ENCODE measurements at places on chromosomes 7 and 10.

DNA sequence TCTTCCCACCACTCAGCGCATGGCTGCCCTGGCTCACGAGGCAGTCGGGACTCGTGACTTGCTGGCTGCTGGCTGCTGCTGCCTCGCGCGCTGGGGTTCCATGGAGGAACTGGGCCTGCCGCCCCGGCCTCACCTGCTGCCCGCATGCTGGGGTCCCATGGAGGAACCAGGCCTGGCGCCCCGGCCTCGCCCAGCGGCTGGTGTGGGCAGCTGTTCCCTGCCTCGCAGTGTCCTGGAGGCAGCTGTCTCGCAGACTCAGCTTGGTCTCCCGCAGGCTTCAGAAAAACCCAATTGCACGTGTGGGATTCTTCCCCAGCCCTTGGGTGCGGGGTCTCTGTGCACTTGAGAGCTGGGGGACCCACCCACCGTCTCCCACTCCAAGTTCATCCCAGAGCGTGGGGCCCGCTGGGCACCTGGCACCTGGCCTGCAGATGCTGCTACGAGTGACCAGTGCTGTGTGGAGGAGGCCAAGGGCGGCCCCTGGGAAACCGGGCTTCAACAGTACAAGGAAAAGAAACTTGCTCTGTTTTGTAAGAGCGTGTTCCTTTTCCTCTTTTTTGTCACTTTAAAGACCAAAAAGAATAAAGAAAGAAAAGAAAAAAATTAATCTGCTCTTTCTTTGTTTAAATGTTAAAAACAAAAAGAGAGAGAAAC, 20.4 kb downstream of the PWWP2B start:
- no peak for DNase-seq

DNA sequence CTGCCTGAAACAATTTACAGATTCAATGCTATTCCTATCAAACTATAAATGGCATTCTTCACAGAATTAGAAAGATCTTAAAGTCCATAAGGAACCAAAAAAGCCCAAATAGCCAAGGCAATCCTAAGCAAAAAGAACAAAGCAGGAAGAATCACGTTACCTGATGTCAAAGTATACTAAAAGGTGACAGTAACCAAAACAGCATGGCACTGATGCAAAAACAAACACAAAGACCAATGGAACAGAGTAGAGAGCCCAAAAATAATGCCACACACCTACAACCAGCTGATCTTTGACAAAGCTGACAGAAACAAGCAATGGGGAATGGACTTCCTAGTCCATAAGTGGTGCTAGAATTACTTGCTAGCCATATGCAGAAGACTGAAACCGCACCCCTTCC, 166.0 kb downstream of the KMT2E start:
- no peak for DNase-seq

DNA sequence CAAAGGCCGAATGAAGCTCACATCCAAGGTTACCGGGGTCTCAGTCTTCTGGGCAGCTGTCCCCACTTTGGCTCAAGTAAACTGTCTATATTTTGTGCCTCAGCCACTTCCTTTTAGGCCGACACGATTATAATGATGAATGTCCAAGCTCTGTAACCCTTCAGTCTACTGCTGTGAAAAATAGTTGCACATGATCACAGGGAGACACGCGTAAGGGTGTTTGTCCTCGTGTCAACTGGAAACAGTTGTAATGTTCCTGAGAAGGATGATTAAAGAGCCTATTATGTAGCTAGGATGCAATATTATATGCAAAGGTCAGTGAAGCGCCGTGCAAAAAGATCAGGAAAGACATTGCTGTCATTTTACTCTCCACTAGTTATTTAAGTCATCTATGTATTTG, 559.9 kb downstream of the SDK1 start:
- DNase-seq: no peak

DNA sequence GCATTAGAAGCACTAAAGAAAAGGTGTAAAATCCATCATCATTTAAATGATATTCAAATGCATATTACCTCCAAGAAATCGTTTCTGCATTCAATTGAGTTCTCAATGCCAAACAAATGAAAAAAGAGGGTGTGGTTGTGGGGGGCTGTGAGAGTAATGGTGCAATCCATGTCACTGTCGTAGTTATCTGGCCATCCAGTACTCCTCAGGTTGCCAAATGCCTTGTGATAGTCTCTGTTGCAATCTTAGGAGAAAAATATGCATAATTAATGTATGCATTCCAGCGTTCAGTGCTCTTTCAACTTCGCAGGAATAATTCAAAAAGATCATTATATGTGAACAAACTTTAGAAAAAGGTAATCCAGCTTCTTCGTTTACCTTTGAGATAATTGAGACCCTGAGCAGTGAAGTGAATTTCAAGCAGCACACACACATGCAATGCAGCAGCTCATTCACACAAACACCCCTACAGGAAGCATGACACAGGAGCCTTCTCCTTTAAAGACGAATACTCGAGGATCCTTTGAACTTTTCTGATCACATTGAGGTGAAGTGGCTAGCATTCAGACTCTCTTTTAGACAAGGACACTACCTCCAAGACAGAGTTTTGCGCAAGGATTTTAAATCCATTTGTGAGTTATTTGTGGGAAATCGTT, 73.4 kb downstream of the OR13A1 start:
- DNase-seq: no peak

GRCh38 chr10:22369434-22370072, 24.3 kb downstream of the SPAG6 start:
- no peak for DNase-seq

DNA sequence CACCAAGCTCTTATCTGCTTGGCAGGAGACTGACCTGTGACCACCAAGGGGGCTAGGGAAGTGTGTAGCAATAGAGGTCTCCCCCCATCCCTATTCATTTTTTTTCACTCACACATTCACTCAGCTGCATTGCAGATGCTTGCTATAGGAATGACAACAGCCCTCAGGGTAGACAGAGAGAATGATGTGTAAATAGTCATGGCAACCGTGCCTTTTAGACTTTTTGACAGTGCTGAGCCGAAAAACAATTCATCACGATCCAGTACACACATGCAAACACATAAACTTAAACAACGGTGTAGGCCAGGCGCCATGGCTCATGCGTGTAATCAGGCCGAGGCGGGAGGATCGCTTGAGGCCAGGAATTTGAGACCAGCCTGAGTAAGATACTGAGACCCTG, 7.6 kb upstream of the ELN start:
- no peak for DNase-seq

- no peak for DNase-seq
Observed at GRCh38 chr7:129870668-129871067, 82.1 kb downstream of the UBE2H start.

DNA sequence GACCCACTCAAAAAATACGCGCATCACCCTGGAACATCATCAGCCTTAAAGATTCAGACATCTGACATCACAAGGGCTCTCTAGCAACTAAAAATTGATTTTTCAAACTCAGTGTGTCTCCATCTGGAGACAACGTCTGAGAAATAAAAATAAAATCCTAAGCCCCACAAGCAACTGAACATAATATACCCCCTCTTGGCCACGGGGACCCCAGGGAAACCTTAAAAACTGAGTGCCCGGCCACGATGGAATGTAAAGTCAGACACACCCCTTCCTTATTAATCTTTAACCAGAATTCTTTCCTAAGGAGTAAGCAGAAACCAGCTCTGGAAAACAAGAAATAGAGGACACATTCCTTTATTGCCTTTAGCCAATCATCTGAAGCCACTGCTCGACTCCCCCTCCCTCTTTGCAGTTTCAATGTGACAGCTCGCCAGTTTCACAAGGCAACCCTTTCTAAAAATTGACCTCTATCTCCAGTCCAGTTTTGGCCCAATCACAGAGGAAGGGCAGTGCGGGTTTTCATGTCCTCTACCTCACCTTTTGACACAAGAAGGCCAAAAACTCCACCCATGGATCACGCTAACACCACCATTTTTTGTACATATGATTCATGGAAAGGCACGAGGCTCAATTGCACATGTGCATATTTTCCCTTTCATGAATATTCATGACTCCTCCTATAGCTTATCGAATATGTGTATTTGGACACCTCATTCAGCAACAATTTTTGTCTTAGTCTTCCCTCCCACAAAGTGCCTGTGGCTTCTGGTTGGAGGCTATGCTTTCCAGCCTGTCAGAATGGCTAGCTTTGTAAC, 24.2 kb downstream of the IFIT3 start:
- no peak for DNase-seq

- DNase-seq: no peak
Observed at GRCh38 chr10:29470355-29470705, 164.4 kb downstream of the SVIL start.

- DNase-seq: no peak
Observed at GRCh38 chr10:12846718-12847117, 154.8 kb downstream of the CCDC3 start.

GRCh38 chr10:69716711-69717560, 84.8 kb upstream of the COL13A1 start:
- DNase-seq: peak; percentile 9

GRCh38 chr7:77354914-77355313, 61.2 kb downstream of the GSAP start:
- DNase-seq: no peak

DNA sequence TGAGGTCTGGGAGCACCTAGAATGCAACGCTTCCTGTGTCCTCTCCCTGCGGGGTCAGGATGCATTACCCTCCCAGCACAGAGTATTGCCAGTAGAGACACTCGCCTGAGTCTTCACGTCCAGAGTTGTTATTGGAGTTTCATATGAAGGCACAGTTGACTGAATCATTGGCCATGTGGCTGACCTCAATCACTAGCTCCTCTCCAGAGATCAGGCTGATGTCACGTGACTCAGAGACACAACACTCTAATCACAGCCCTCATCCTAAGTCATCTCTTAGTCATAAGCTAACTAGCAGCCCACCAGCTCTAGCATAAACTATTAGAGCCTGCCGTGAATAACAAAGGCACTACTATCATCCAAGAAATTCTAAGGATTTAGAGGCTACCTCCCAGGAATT, 107.8 kb downstream of the HECW1 start:
- DNase-seq: no peak

DNA sequence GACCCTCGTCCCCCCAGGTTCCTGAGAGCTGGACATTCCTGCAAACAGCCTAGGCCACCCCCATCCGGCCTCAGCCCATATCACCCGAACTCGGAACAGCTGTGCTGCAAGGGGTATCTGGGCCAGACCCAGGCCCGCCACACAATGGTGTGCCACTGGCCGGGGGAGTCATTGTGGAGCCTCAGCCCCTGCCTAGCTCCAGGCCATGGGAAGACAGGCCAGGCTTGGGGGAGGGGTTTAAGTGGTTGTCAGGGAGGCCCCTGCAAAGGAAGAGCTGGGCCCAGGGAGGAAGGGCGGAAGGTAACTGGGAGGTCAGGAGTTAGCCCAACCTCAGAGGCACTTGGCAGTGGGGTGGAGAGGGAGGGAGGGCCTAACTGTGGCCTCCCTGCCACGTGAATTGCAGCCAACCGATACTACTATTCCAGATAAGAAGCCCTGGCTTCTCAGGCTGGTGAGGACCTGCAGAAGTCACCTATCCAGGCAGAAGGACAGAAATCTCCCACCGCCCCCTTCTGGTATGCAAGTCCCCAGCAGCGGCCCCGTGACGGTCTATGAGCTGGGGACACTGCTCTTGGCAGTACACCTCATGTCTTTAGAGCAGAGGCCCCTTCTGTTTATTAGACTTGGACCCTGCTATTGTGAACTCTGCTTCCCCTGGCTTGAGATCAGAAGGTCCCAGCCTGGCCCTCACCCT, 26.8 kb downstream of the VSIR start:
- DNase-seq: no peak

- DNase-seq: no peak
Observed at GRCh38 chr7:31764462-31764861, 77.4 kb downstream of the PPP1R17 start.

- DNase-seq: no peak
Observed at GRCh38 chr7:126605553-126605952, 647.2 kb downstream of the GRM8 start.

- no peak for DNase-seq
Observed at GRCh38 chr7:125845686-125846085, 916.1 kb upstream of the POT1 start.

All from activated CD8-positive, alpha-beta memory T cell treated with anti-CD3 and anti-CD28 coated beads for 4 hours (primary cell).